Stimulated activated CD4-positive, alpha-beta T cell treated with anti-CD3 and anti-CD28 coated beads, Interleukin-2, amount 100 ng/mL, for 24 hours (primary cell): ENCODE measurements at places on chromosomes 12 and 14.
A peak's percentile ranks its signal among the peaks of the same experiment; 100 is the strongest.

GRCh38 chr12:103301642-103302591, 193.9 kb downstream of the C12orf42 start:
- DNase-seq, result no peak

DNA sequence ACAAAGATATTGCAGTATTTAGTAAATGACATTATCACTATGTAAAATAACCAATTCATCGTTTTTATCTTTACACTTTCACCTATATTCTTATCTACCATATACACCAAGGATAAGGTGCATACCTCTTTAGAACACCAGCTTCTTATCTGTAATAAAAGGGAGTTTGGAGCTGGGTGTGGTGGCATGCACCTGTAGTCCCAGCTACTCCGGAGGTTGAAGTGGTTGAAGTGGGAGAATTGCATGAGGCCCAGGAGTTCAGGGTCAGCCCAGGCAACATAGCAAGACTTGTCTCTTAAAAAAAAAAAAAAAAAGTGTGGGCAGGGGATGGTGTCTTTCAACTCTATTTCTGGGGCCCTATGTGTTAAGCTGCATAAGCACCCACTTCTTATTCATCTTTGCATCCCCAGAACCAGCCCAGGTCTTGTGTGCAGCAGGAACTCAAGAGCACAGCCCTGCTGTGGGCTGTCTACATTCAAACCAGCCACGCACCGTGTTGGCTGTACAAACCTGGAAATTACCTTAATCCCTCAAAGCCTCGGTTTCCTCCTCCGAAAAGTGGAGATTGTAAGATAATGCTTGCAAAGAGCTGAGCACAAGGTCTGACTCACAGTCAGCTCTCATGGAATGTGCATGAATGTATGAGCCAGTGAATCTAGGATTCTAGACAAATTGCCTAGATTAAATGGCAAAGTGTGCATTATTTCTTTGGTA, 256.6 kb upstream of the FOXN3 start:
- peak; percentile 19 for DNase-seq

GRCh38 chr14:27890259-27890658, 876.3 kb upstream of the FOXG1 start:
- no peak for DNase-seq

DNA sequence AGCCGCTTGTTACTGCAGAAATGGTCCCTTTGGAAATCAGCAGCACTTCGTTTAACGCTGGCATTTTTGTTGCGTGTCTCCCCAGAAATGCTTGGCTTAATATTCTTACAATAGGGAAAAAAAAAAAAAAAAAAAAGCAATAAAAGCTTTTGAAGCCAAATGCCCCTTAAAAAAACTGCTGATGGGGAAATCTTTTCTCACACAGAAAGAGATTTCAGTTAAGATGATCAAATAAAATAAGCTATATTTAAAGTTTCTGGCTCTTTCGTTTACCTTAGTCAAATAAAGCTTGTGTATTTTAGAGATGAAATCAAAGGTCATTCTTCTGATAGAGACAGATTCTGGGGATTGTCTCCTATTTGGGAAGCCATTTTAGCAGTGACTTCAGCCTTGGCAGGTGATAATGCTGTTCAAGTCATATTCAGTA, 52.4 kb upstream of the FRS2 start:
- DNase-seq, result no peak

DNA sequence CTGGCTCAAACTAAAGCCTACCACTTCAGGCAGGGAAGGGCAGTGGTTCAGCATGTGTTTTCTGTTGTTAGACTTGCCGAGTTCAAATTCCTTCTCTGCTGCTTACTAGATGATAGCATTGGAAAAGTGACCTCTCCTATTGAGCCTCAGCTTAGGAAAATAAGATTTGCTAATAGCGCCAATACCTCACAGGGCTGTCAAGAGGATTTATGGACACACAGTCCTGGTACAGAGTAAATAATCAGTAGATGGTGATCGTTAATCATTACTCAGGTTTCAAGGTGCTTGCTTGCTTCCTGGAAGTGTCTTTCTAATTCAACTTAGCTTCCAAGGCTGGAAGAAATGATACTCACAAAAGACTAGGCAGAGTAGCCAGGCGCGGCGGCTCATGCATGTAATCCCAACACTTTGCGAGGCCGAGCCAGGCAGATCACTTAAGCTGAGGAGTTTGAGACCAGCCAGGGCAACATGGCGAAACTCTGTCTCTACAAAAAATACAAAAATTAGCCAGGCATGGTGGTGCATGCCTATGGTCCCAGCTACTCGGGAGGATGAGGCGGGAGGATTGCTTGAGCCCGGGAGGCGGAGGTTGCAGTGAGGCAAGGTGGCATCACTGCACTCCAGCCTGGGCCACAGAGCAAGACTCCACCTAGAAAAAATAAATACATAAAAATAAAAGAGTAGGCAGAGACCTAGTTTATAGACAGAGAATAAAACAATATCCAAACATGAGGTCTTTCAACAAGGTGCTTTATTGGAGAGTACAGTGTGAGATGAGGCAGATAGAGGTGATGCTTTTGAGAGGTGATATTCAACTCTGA, 6.0 kb downstream of the PLA2G1B start:
- no peak for DNase-seq

- DNase-seq, result no peak
These were observed 824 bp downstream of the OAS1 start for GRCh38 chr12:112907415-112908157.

GRCh38 chr14:32102968-32103367, 25.9 kb downstream of the ARHGAP5 start:
- DNase-seq, result no peak

DNA sequence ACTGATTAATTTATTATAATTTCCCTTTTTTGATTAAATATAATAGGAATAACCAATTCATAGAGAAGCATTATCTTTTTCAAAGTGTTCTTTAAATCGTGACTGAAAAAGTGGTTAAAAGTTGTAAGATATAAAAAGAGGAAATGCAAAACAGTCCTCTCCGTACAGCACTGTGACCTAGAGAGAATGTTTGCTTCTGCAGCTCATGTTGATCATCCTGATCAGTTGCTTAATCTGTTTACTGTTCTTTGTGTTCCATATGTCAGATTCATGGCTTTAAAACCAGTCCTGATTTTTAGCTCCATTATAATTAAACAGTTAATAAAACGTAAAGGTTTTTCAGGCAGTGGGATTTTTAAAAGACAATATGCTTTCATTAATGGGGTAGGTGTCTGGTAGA, 4.7 kb downstream of the TTC8 start:
- DNase-seq, result no peak

GRCh38 chr14:69850086-69850735, 29.0 kb upstream of the SMOC1 start:
- no peak for DNase-seq

- DNase-seq, result no peak
These were observed 10.0 kb downstream of the SEL1L start for GRCh38 chr14:81523616-81524015.

DNA sequence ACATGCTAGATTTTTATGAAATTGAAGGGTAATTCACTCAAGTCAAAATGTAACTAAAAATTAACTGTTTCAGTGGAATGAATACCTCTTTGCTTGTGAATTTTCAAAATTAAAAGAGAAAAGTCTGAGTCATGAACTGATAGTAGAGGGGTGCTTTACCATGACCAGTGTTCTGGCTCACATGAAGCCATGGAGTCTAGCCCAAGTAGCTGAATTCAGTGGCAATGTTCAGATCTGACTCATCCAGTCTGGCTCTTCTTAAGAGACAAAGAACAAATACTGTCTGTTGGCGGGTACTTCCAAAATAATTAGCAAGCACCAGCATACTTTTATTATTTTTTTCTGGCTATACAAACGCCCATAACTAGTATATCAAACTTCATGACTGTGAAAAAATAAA, 366.3 kb upstream of the GARIN6 start:
- no peak for DNase-seq

DNA sequence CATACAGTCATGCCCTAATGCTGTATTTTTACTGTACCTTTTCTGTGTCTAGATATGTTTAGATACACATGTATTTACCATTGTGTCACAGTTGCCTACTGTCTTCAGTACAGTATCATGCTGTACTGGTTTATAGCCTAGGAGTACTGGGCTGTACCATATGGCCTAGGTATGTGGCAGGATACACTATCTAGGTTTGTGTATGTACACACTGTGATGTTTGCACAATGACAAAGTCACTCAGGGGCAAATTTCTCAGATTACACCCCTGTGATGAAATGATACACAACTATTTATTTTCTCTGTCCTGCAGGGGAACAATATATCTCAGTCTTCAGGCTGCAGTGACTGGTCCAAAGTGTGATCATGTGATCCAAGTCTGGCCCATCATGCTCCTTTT, 1076.1 kb downstream of the VRK1 start:
- DNase-seq, result no peak

- DNase-seq, result no peak
These were observed 99.5 kb downstream of the NEDD1 start for GRCh38 chr12:97006585-97006984.

- no peak for DNase-seq
These were observed 19.1 kb downstream of the FBXW8 start for GRCh38 chr12:116929885-116930284.

GRCh38 chr14:22036541-22037239, 363.1 kb upstream of the OR4E1 start:
- no peak for DNase-seq

GRCh38 chr14:72528059-72528862, 365.6 kb downstream of the DPF3 start:
- no peak for DNase-seq

DNA sequence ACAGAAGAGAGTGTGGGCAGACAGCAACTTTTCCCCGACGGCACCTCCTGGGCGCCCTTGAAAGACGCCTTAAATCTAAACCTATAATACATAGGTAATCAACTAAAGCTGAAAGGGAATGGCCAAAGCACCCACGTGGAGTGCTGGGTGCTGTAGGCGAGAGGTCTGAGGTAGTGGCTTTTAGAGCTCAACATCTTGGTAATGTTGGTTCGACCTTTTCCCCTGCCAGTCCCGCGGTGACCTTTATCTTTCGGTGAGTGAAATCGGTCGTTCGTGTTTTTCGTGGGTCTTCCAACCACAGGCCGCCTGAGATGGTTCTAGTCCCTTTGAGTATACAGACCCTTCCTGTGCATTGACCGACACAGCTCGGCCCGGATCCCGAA, 9.1 kb downstream of the OR6S1 start:
- no peak for DNase-seq

DNA sequence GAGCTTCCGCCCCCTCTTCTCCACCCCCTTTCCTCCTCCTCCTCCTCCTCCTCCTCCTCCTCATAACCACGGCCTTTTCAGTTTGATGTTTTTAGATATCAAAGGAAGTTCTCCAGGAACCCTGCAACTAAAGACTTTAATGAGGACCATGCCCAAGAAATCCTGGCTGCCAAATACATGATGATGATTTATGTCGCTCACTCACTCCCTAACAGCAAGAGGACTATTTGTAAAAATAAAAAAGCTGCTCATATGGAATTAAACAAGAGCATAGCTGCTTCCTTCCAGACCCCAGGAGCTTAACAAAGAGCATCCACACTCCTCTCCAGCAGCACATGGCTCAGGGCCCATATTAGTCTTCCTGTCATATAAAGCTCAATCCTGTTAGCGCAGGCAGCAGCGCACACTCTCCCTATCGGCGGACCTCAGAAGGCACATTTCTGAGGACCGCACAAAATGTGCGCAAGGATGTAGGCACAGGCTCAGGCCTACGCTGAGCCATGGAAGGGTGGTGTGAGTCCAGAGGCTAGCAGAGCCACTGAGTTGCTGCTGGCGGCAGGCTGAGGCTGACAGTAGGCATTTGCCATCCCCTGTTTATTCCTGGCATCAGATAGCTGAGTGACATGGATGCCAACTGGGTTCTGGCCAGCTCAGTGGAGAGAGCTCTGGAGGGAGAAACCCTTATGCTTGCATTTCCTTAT, 232.8 kb downstream of the MSRB3 start:
- no peak for DNase-seq

DNA sequence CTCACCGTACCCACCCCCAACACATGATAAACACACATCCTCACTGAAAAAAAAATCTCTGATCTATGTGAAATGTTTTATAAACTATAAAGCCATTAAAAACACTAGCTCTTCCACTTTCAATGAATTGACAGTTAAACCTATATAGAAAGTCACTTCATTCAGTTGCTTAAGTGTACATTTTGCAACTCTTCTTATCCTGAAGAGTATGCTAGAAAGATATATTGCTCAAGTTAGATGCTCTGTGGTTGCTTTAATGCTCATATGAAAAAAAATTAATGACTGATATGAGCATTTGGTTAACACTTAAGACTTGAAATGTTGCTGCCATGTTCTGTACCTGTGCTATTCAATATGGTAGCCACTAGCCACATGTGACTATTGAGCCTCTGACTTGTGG, 21.0 kb upstream of the MIA2 start:
- DNase-seq, result no peak

DNA sequence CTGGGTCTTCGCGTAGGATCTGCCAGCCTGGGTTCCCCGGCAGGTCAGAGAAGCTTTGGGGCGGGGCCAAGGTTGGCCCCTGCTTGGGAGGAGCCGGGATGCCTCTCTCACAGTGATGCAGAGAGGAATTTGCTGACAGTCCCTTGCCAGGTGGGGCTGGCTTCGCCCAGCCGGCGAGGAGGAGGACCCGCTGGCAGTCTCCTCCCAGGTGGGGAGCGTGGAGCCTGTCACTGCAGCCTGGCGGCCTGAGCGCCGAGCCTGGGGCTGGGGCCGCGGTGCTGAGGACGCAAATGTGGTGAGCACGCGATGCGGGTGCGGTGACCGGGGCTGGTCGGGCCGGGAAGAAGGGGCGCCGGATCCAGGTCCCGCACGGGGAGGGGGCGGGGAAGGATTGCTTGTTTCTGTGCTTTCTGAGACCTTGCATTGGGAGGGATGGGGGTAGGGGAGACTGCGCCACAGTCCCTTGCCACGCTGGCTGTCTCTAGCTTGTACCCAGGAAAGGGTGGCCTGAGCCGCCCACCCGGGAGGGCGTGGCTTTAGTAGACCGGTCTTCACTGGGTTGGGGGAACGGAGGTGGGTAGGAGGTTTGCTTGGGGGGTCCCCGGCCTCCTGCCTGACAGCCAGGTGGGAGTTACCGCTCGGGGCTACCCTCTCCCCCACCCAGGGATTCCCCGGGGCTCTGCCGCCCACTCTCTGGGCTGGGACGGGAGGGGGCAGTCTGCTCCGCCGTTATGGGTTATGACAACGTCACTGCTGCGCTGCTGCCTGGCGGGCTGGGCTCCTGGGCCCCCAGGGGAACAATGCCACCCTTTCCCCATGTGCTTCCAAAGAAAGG, at the start of gene TMEM63C:
TMEM63C (plus strand) TSS at position 196 of the 835 bp plus-strand sequence. CDS start 37,016 bp downstream, outside the sequence.
- peak; percentile 71 for DNase-seq

DNA sequence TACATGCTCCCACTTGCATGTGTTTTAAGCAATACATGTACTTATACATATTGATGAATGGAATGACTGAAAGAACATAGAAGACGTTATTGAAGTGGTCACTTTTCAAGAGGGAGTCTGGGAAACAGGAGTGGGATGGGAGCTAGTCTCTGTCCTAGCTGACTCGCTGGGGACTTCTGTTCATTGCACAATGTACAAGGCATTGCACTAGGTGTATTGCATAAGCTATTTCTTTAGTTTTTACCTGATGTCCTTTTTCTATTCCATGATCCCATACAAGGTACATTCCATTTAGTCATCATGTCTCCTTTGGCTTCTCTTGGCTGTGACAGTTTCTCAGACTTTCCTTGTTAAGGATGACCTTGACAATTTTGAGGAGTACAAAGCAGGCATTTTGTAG, 4.0 kb upstream of the MYO1H start:
- no peak for DNase-seq

- DNase-seq, result no peak
These were observed 85.2 kb downstream of the KTN1 start for GRCh38 chr14:55665067-55665675.
